Naive thymus-derived CD4-positive, alpha-beta T cell (primary cell): ENCODE measurements at places on chromosomes 11 and 22.

GRCh38 chr11:73393479-73394415, 17.5 kb downstream of the RELT start:
- peak; percentile 61 for DNase-seq

DNA sequence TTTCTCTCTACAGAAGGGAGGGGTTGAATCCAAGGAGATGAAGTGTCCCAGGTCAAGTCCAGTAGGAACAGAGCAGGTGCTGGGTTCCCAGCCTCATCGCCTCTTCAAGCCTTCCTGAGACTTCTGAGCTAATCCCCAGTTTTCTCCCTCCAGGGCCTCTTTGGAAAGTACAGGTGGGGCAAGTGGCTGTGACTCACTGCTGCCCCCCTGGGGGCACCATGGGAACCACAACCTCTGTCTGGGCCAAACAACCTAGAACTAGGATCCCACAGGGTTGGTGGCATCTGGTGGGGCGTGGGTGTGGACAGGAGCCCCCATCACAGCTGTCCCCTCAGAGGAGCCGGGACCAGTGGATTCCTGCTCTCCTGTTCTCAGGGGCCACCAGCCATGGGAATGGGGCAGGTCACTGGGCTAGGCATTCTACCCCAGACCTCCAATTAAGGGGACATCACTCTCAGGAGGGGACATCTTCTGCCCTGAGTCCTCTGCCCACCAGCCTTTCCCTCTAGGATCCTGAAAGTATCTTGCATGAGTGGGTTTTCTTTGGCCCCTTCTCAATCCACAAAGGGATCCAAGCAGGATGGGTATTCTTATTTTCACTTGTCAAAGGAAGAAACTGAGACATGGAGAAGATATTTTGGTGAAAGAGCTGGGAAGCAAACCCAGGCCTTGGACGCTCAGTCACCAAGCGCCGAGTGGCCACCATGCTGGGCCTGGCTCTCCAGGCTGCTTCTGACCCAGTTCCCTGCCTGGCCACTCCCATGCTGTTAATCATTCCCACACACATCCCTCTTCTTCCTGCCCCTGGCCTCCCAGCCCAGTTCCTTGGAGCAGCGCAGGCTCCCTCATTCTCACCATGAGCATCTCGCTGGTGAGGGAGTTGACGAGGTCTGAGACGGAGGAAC, 23.8 kb downstream of the LRRC10B start:
- peak; percentile 31 for DNase-seq

GRCh38 chr11:133524488-133524887, 7.8 kb downstream of the OPCML start:
- no peak for DNase-seq

DNA sequence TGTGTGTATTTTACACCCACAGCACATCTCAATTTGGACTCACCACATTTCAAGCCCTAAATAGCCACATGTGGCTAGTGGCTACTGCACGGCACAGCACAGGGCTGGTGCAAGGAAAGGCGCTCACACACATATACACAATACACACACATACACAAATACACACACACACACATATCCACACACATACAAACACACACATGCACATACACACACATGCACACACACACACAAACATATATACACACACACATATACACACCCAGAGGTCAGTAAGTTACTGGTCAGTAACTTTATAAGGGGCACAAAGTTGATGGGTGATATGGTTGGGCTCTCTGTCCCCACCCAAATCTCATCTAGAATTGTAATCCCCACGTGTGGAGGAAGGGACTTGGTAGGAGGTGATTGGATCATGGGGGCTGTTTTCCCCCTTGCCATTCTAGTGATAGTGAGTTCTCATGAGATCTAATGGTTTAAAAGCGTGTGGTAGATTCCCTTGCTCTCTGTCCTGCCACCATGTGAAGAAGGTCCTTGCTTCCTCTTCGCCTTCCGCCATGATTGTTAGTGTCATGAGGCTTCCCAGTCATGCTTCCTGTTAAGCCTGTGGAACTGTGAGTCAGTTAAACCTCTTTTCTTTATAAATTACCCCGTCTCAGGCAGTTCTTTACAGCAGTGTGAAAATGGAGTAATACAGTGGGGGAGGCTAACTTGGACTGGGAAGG, 37.6 kb upstream of the DKK3 start:
- DNase-seq = no peak

- peak; percentile 5 for DNase-seq
Measured at GRCh38 chr22:32476281-32477195, 1.9 kb downstream of the FBXO7 start.

GRCh38 chr11:65781152-65781961, 581 bp upstream of the AP5B1 start:
- peak; percentile 30 for DNase-seq

GRCh38 chr22:38831166-38831945, 12.5 kb downstream of the NPTXR start:
- DNase-seq = no peak

DNA sequence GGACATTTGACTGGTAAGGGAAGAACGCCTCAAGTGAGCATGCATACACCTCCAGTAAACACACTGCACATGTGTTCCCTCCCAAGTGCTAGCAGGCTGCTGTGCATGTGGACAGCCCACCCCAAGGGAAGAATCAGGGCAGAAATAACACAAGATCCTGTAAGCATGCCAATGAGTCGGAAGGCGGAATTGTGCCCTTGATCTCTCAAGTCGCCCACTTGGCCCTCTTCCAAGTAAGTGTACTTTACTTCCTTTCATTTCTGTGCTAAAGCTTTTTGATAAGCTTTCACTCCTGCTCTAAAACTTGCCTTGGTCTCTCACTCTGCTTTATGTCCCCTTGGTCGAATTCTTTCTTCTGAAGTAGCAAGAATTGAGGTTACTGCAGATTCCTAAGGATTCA, 139.6 kb downstream of the TRPC6 start:
- no peak for DNase-seq

GRCh38 chr11:23961503-23962338, 535.1 kb upstream of the LUZP2 start:
- no peak for DNase-seq

- DNase-seq = no peak
Measured at GRCh38 chr11:10632483-10632882, 61.1 kb downstream of the IRAG1 start.

- DNase-seq = no peak
Measured at GRCh38 chr11:109734566-109734965, 312.6 kb downstream of the C11orf87 start.

DNA sequence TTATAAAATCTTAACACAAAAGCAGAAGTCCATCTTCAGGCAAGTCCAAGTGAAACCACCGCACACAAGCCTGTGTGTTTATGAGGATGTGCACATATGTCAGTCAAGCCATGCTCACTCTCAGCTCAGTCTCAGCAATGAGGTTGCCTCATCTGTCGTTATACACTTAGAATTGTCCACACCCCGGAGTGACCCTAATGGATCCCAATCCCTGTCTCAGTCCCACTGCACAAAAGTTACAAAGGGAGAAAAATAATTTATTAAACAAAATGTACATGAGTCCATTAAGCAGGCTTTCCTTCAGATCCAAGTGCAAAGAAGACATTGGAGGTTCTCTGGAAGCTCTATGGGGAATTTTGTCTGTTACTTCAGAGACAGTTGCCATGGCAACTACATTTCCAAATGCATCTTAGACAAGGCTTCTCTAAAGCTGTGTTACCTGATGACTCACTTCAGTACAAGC, 24.4 kb downstream of the OR8B12 start:
- no peak for DNase-seq
